ENCODE measurements at places on chromosomes 7 and 10. TPM values are rescaled to one million over a fixed set of nuclear protein-coding genes. Genes with fewer than 3 reads are reported as not detected.
A peak's percentile ranks its signal among the peaks of the same experiment; 100 is the strongest.

DNA sequence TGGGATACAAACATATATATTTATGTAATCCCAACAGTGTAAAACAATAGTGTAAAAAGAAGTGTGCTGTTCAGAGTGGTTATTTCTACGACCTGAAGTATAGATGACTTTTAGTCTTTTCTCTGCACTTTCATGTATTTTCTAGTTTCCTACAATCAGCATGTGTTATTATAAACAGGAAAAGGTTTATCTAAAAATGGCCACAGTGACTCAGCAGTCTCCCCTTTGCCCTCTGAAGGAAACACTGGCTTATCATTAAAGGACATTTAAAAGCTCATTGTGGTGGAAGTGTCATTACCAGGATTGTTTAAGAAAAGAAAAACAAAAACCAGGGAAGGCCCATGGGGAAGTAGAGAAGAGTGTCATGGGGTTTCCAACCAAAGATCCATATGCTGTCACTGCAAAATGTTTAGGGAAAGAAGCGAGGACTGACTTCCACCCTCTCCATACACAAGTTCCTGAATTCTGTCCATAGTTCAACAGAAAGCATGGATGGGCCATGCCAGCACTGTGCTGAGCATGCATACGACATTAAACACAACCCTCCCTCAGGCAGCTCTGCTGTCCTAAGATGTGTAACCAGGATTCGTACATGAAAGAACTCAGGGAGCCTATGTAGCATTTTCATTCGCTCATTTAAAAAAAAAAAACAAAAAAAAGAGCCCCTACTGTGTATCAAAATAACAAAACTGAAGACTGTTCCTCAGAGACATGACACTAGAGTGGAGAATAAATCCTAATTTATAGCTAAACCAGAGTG is 10.2 kb downstream of the CYREN start:
- DNase-seq: no peak

DNA sequence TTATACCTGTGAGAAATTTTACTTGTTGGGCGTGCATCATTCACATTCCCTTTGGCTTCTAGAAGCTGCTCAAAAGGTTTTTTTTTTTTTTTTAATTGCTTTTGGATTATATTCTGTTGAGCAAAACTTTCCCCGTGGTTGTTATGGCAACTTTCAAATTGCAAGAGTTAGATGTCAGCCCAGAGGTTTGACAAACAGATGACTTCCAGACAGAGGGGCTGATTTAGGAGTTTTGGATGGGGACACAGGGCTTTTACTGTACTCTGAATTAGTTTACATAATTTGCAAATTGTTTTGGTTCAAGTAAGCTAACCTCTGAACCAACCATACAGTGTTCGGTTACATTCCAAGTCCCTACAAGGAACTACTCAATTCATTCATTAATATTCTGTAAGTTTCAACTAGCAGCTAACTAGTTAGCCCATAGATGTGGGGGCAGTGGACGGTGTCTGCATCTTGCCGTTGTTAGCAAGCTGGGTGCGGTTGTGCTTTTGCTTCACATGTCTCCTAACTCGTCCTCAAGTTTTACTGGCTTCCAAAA is 66.4 kb upstream of the JAZF1 start:
- DNase-seq: no peak

DNA sequence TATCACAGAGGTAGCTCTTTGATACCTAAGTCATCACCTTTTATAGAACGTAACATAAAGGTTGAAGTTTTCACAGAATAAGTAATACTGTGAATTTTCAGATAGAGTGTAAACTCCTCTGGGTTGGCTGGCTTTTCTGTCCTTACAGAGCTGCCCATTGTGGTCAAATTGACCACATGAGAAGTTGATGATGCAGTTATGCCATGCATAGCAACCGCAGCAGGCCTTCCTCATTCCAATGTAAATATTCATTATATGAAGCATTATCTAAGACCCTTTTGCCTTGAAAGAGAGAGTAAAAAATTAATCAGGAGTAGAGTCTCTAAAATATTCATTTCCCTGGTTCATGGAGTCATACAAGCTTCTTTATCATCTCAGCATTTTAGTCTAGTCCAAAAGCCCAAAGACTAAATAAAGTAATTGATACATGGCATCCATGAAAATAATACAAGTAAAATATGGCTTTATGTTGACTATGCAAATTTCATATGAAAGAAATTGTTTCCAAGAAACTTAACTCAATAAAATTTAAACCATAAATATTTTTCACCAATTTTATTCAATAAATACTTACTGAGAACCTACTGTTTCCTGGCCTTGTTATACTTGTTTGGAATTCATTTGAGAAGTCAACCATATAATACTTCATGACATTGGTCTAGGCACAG is 516.4 kb downstream of the PCDH15 start:
- no peak for DNase-seq

DNA sequence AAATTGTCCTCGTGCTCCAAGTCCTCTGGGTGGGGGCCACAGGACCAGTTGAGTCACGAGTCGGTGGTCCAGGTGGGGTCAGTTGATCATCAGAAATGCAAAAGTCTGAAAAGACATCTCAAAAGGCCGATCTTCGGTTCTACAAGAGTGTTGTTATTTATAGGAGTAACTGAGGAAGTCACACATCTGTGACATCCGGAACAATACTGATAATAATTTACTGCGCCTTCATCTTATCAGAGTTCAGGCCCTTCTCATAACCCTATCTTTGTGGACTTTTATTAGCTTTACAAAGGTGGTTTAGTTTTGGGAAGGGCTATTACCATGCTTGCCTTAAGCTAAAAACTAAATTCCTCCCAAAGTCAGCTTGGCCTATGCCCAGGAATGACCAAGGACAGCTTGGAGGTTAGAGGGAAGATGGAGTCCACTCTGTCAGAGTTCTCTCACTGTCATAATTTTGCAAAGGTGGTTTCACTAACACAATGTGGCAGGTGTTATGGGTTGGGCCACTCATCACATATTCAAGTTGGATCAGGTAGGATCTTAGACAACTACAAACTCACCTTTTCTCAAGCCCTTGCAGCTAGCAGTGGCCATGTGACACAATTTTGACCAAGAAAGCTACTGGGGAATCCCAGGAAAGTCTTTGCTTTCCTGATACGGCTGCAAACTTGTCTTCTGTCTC is 54.7 kb upstream of the CHST3 start:
- no peak for DNase-seq

DNA sequence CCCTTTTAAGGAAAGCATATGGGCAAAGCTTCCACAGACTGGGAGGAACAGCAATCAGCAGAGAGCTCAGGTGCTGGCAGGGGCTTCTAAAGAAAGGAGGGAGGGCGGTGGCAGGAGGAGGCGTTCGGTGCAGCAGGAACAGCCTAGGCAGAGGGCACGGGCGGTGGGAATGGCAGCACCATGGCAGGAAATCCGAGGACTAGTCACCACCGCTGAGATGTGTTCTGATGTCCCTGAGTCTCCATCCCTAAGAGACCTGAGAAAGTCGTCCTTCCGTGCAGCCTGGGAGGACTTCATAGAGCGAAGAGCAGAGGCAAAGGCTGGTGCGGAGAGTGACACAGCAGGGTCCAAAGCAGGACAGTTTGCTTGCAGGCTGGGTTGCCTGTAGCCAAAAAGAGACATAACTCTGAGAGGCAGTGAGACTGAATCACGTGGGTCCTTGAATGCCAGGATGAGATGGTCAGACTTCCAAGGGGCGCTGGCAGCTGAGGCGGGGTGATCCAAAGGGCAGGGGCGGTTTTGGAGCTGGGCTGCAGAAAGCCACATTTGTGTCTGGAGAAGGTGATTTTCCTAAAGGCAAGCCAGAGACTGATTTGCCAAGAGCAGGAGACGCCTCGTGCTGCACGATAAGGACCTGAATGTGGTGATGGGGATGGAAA is 35.8 kb upstream of the GRID1 start:
- DNase-seq: no peak

- DNase-seq: no peak
Observed at GRCh38 chr7:17239683-17240521, 58.5 kb upstream of the AHR start.

- no peak for DNase-seq
Observed at GRCh38 chr10:81109200-81109752, 571.6 kb downstream of the SH2D4B start.

DNA sequence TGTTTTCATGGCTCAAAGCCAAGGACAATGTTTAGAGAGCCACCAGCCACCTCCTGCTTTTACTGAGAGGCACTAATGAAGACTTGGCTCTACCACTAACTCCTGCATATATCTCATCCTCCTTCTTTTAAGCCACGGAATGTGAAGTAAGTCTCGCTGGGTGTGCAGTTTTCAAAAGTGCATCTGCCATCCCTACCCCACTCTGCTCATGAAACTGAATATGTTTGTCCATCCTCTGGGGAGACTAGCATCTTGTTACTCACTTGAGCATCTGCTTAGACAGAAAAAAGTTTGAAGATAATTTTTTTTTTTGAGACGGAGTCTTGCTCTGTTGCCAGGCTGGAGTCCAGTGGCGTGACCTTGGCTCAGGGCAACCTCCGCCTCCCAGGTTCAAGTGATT is 40.8 kb downstream of the EPDR1 start:
- DNase-seq: no peak

GRCh38 chr7:1854866-1855724 is 185.0 kb downstream of the ELFN1 start:
- no peak for DNase-seq

GRCh38 chr7:14836571-14837189 is 65.9 kb downstream of the DGKB start:
- peak; percentile 55 for DNase-seq

The CACNB2 gene
- polyA plus RNA-seq: 16.8 TPM

The PROSER2 gene
- polyA plus RNA-seq: 0.38 TPM

The TMEM176A gene
- polyA plus RNA-seq: 10.2 TPM

The ZNF503 gene
- 6.3 TPM for polyA plus RNA-seq

The CPN1 gene
- not detected for polyA plus RNA-seq

The TUBB8 gene
- not detected for polyA plus RNA-seq

The LSM8 gene
- polyA plus RNA-seq: 22.3 TPM

The BBS9 gene
- polyA plus RNA-seq: 7.4 TPM

The EEPD1 gene
- polyA plus RNA-seq: 5.5 TPM

All from heart left ventricle (tissue), 16 donors.